Right kidney (tissue), 9 donors: ENCODE measurements at places on chromosomes 16 and 17.

DNA sequence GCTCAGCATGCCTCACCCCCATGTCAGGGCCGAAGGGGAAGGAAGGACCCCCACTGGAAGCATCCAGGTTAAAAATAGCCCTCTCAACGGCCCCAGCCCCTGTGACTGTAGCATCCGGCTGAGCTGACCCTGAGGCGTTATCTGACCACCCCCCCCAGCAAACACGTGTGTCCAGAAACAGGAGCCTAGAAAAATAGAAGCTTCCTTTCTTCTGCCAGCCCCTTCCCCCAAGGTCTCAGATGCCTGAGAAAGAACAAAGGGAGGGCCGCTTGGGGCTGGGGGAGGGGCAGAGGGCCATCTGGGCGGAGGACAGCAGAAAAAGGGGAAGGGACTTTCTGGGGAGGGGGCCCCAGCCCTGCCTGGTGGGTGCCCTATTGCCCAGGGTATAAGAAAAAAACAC lies 55.8 kb downstream of the ACTG1 start:
- DNase-seq = no peak

GRCh38 chr17:4161192-4161966 lies 18.4 kb downstream of the CYB5D2 start:
- DNase-seq = no peak

- no peak for DNase-seq
Observed at GRCh38 chr17:40431231-40431602, 12.0 kb upstream of the IGFBP4 start.

DNA sequence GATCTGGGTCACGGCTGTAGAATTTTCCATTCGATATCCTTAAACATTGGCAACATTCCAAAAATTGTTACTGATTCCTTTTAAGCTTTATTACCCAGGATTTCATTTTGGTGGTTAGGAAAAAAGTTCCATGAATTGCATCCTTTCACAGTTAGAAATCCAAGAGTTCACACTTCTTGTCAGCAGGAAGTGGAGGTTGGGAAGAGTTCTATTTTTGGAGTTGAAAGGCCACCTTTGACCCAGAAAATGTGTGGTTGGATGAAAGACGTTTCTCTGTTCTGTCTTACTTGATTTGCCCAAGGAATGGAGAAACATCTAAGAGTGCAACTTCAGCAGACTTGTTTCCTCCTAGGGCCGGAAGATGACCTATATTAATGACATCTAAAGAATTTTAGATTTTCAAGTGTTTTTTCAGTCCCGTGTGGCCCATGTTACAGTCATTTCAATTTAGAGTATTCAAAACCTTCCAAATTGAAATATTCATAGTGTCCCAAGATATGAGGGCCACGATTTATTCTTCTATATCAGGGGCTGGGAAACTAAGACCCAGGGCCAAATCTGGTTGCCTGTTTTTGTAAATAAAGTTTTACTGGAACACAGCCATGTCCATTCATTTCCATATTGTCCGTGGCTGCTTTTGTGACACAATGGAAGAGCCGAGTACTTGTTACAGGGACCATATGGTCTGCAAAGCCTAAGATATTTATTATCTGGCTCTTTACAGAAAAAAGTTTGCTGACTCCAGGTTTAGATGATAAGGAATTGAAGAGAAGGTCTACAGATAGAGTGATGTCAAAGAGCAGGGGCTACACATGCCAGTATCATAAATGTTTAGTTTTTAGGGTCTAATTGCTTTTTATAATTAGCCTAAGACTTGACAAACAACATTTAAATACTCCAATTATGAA lies 50.2 kb downstream of the CDK5R1 start:
- DNase-seq = no peak

- no peak for DNase-seq
Observed at GRCh38 chr16:74143171-74143570, 153.4 kb upstream of the PSMD7 start.

DNA sequence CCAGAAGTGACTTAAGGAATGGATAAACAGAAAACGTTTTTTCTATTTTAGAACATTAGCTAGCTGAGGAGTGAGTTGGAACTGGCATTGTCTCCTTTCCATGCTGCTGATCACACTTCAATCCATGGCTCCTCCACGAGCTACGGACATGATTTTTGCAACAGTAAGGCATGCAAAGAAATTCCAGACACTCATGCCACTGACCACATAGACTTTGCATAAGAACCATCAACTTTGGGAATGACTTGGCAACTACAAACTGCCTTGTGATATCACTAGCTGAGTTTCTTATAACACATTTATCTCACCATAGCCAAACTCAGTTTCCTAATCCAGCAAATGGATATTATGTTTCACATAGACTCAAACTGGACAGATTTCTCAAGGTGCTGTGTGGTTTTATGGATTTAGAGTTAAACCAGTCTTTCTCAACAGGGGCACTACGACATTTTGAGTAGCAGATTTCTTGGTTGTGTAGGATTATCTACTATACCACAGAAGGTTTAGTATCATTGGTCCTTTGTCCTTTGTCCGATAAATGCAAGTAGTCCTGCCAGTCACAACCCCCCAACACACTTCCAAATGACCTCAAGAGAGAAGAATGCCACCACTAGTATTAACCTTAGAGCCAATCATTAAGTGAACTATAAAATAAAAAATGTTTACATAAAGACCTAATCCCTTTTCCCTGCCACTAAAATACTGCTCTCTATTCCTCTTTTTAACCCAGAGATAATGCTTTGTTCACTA lies 48.3 kb upstream of the C17orf78 start:
- DNase-seq = no peak

- no peak for DNase-seq
Observed at GRCh38 chr16:78705694-78706093, 606.2 kb downstream of the WWOX start.

- DNase-seq = no peak
Observed at GRCh38 chr17:50288306-50288705, 14.0 kb downstream of the TMEM92 start.

DNA sequence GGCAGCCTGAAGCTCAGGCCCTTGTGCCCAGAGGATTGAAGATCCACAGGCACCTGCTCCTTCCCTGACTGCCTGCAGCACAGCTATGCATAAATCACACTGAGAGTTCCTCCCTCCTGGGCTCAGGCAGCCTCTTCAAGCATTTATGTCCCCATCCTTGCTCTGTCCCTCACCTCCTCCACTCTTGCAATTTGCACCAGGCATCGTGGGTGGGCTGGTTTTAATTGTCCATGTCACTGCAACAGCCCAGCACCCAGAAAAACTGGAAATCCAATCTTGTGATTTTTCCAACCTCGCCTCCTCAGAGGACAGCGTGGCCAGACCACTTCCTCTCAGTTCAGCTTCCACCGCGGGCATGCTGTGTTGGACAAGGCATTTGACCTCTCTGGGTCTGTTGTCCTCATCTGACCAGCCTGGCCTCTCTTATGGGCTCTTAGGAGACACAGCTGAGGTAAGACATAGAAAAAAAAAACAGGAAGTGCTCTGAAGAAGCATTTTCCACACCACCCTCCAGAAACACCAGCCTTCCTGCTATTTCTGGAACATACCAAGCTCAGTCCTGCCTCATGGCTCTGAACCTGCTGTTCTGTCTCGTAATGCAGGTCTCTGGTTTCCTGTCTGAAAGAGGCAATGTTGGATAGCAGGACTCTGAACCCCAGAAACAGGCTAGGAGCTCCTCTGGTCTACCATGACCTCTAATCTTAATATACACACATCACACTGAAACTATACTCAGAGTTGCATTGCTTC lies 8.3 kb downstream of the TMEM114 start:
- DNase-seq = peak; percentile 29

- DNase-seq = no peak
Observed at GRCh38 chr17:21268596-21269188, 15.5 kb upstream of the NATD1 start.

GRCh38 chr16:11696266-11697012 lies 28.2 kb downstream of the SNN start:
- DNase-seq = no peak

DNA sequence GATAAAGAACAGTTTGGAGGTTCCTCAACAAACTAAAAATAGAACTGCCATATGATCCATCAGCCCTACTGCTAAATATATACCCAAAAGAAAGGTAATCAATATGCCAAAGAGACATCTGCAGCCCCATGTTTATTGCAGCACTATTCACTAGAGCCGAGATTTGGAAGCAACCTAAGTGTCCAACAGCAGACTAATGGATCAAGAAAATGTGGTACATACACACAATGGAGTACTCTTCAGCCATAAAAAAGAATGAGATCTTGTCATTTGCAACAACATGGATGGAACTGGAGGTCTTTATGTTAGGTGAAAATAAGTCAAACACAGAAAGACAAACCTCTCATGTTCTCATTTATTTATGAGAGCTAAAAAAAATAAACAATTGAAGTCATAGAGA lies 48.8 kb upstream of the NACA2 start:
- no peak for DNase-seq

GRCh38 chr17:38608648-38609047 lies 2.9 kb upstream of the SRCIN1 start:
- DNase-seq = peak; percentile 12

GRCh38 chr16:69223882-69224281 lies 36.9 kb downstream of the SNTB2 start:
- DNase-seq = no peak

DNA sequence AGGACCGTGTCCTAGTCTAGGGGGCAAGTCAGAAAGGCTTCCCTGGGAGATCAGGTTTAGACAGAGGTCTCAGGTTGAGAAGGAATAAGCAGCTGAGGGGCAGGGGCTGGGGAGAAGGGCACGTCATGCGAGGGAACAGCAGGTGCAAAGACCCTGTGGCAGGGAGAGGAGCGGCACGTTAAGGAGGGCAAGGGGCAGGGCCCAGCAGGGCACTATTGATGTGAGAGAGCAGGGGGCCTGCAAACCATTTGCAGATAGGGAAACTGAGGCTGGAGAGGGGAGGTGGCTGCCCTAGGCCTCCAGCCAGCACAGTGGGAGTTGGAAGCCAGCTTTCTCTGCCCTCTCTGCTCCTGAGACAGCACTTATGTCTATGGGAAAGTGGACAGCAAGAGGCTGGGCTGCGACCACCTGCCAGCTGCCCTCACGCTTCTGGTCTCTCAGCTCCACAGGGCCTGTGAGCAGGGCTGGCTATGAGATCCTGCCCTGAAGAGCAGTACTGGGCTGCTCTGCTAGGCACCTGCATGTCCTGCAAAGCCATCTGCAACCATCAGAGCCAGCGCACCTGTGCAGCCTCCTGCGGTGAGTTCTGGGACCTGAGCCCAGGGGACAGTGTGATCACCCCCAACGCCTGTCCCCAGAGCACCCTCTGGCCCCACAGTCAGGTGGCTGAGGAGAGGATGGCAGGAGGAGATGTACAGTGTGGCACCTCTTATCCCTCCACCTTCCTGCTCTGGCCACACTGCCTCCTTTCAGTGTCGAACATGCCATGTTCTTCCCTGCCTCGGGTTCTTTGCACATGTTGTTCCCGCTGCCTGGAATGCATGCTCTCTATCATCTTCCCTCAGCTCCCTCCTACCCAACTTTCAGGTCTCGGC lies 61.5 kb downstream of the USP22 start:
- no peak for DNase-seq
